ENCODE measurements at places on chromosomes 2 and 18. TPM values are rescaled to one million over a fixed set of nuclear protein-coding genes. Genes with fewer than 3 reads are reported as not detected.

The OTOS gene
- total RNA-seq = not detected

The MAL gene
- total RNA-seq = 0.76 TPM

The SLC35F6 gene
- total RNA-seq = 67.6 TPM

The GAREM1 gene
- total RNA-seq = 11.0 TPM

All from placental epithelial cell (primary cell).